ENCODE measurements at places on chromosomes 3 and 15.

- DNase-seq = no peak
Measured at GRCh38 chr3:72351536-72351935, 496.7 kb downstream of the SHQ1 start.

GRCh38 chr3:134347551-134347950 lies 26.7 kb downstream of the AMOTL2 start:
- DNase-seq = no peak

- DNase-seq = no peak
Measured at GRCh38 chr3:194086388-194087075, 49.4 kb upstream of the HES1 start.

GRCh38 chr3:53168175-53168923 lies 7.3 kb downstream of the PRKCD start:
- no peak for DNase-seq

DNA sequence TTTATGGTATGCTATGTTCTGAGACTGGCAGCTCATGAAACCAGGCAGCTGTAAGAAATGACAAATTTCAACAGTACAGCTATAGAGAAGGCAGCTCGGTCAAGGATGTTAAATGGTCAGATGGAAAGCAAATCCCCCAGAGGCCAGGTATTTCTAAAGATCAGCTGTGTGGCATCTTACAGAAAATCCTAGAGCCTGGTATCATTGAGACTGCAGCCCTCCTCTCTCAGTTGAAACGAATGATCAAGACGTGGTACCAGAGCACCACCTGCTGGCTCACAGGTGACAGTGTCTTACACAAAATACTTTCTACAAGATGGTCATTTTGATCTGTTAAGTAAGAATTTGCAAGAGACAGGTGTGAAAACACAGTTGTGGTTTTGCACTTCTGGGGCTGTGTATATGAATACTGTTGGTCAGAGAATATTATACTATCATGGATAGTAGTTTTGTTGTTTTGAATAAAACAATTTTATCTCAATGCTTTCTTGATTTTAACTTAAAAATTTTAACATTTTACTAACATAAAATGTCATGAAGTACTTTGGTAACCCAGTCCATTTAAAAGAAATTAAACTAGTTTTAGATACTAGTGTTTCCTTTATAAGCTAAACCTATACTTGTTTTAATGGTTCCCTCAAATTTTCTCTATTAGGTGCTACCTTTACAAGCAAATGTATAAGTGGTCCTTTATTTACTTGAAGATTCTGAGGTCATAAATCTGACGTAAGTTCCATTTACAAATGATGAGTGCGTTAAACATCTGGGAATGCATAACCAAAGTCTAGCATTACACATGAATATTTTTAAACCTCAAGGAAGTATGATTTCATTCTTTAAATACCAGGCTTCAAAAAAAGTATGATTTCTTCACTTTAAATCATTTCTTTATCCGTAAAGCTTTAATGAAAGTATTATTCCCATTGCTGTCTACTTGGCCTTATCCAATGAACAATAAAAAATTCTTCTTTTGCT lies 121.8 kb downstream of the PDZRN3 start:
- DNase-seq = peak; percentile 57

GRCh38 chr15:57770495-57770894 lies 64.0 kb downstream of the POLR2M start:
- DNase-seq = no peak

GRCh38 chr3:156536524-156537316 lies 18.2 kb downstream of the SSR3 start:
- DNase-seq = no peak

GRCh38 chr3:9223672-9224071 lies 25.8 kb downstream of the SRGAP3 start:
- no peak for DNase-seq

DNA sequence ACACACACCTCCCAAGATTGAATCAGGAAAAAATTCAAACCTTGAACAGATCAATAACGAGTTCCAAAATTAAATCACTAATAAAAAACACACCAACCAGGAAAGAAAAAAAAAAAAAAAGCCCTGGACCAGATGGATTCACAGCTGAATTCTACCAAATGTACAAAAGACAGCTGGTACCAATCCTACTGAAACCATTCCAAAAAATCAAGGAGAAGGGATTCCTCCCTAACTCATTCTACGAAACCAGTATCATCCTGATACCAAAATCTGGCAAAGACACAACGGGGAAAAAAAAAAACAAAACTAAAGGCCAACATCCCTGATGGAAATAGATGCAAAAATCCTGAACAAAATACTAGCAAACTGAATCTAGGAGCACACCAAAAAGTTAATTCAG lies 54.4 kb upstream of the SLC12A8 start:
- DNase-seq = no peak

DNA sequence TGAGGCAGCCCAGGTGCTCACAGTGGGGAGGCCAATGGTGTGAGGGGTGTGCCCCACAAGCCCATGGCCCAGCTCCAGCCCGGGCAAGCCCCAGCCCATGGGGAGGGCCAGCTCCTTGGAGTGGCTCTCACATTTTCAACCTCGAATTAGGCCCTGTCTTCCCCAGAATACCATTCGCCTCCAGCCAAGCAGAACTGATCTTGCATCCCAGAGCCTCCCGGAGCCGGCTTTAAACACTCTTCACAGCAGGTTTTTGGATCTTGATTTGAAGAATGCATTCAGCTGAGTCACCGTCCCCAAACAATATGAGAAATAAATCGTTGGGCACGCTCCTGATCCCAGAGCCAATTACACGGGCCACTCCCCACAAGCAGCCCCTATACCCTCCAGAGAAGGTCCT lies 23.7 kb downstream of the TPRA1 start:
- peak; percentile 63 for DNase-seq

DNA sequence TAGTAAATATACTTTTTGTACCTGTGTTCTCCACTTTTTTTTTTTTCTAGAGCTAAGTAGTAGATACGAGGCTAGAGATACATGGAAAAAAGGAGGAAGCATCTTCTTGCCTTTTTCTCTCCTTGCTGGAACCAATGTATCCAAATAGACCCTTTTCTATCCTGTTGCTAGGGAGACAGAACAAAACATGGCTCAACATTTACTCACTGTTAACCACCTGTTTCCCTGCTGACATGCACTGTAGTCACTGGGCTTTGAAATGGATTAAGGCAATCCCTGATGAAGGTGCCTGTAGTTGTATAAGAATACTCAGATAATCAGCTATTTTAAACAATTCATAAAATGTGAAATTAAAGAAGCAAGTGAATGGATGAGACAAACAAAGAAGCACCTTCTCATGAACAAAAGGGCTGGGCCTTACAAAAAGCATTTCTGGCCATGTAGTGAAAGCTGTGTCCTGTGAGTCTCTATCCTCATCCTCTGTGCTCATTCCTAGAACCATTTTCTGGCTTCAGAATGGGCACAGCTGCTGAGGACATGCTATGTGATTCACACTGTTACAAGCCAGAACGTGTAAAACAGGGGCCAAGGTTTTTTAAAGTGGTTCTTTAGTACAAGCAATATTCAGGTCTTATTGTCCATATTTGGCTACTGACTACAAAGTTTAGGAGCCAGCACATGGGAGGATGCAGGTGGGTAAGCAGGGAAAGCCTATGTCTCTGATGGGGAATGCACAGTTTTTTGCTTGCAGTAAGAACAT lies 100.4 kb upstream of the NDN start:
- DNase-seq = no peak

GRCh38 chr15:69042531-69042930 lies 28.0 kb downstream of the NOX5 start:
- DNase-seq = no peak

GRCh38 chr3:44685128-44685800 lies 27.2 kb upstream of the ZNF502 start:
- DNase-seq = peak; percentile 84

- DNase-seq = peak; percentile 55
Measured at GRCh38 chr3:12229146-12229851, 59.6 kb upstream of the PPARG start.

DNA sequence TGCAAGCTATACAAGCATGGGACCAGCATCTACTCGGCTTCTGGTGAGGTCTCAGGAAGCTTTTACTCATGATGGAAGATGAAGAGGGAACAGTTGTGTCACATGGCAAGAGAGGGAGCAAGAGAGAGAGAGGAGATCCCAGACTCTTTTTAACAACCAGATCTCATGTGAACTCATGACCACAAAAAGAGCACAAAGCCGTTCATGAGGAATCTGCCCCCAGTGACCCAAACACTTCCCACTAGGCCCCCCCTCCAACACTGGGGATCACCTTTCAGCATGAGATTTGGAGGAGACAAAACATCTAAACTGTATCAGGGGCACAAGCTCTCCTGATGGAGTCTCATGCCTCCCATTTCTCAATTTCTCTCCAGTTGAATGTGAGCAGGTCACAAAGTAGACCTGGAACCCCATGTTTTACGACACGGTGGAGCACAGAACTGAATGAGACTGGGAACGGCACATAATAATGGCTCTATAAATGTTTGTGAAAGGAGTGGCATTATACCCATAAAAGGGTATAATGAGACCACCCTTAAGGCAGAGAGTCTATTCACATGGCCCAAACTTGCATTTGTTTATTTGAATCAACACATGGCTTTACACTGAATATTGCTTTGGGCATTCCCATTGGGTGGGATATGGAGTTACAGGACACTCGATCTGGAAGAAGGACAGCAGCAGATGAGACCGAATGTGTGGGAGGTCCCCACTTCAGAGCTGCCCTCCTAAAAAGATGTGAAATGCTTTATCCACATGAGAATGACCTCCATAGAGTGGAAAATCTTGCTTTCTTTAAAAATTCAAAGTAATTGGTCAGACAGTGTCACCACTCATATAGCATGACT lies 38.8 kb downstream of the IL16 start:
- DNase-seq = no peak

GRCh38 chr15:98580572-98580971 lies 67.8 kb upstream of the IGF1R start:
- DNase-seq = no peak

DNA sequence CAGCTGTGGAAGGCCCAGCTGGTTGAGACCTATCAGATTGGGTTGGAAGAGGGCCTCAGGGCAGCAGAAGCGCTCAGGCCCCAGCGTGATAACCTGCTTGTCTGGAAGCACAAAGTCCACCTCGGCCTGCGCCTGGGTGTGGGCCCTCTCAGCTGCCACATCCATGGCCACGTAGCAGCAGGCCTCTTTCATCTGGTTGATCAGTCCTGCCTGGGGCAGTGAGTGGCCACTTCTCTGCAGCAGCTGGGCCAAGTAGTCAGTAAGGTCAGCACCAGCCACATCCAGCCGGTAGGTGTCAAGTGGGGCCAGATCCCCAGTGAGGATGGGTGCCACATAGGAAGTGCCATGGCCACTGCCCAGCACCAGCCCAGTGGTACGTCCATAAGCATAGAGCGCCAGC lies 3.9 kb upstream of the CAMKV start:
- no peak for DNase-seq

DNA sequence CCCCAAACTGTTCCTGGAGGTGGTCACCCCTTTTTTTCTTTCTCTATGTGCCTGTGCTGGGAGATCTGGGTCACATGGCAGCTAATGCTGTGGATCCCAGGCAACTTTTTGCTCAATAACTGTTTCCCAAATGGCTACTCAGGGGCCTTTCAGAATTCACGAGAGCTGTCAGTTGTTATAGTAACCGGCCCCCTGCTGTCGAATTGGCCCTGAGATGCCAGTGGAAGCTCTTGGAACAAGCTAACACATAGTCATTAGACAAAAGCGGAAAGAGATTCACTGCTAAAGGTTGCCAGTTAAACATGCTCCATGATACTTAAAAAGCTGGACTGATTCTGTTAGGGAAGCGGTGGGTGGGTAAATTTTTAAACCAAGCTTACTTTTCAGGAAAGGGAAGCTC lies 144.1 kb downstream of the FEZF2 start:
- DNase-seq = no peak

DNA sequence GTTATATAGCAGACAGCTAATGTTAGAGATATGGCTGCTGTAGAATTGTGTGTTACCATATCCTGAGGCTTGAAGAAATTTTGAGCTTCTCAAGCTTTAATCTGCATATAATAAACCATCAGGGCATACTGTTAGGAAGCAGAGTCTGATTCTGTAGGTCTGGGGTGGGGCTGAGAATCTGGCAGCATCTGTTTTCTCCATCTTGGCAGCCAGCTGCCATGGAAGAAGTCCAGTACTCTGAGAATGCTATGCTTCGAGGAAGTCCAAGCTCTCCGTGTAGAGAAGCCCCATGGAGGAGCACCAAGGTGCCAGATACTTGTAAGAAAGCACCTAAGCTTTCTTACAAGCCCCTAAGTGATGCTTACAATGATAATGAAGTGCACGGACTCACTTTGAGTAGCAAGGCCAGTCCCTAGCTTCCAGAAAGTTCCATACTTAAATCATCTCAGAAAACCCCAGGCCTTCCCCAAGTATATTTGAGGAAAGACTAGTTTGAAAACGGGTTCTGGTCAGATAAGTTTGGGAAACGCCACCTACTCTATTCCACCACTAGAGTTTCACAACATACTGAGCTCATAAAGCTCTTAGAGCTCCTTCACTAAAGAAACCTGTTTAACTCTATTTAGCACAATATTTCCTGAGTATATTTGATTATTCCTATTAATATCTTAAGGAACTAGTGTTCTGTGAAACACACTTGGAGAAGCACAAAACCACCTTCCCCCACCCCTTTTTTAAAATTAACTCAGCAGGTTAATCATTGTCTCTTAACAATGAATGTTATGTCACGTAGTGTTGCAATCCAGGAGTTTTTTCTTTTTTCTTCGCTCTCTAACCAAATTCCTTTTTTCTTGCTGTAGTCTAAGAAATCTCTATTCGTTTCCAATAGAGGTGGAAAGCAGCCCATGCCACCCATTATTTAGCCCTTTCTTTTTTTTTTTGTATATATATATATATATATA lies 59.9 kb upstream of the RASGRP1 start:
- no peak for DNase-seq

- DNase-seq = no peak
Measured at GRCh38 chr15:62472616-62473299, 307.7 kb upstream of the C2CD4B start.

GRCh38 chr3:29057326-29057725 lies 223.5 kb upstream of the RBMS3 start:
- no peak for DNase-seq

DNA sequence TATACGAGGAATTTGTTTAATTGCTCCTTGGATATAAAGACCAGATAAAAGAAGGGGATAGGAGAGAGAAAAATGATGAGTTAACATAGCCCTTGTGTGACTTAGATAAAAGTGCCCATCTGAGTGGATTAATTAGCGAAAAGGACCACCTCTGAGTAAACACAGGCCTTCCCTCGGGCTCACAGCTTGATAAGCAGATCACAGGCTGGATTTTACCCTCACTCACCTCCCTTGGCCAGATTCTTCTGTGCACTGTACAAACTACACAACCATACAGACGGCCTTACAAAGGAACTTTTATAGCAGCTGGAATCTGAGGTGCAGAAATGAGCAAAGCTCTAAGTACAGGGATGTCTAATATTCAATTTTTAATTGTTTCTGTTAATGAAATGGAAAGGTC lies 112.4 kb upstream of the STT3B start:
- no peak for DNase-seq

Data from NCI-H345 (cell line).